ENCODE measurements at places on chromosomes 13 and 19.

DNA sequence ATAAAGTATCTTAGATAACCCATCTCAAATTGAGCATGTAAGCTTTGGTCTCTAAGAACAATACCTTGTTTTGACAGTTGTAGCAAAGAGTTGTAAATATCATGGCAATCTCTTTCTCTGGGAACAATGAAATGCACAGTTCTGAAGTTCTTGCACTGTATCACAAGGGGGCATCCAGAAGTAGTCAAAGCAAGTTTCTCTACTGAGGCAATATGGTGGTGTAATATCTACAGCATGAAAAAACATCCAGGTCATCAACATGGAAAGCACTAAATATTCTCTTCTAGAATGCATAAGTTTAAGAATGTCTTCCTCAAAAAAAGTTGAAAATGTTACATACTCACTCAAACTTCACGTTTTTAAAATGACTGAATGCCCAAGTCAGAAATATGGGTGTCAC is 19.6 kb downstream of the MTMR6 start:
- DNase-seq = no peak

- DNase-seq = no peak
These were observed 18.5 kb downstream of the KCNRG start for GRCh38 chr13:50033725-50034124.

DNA sequence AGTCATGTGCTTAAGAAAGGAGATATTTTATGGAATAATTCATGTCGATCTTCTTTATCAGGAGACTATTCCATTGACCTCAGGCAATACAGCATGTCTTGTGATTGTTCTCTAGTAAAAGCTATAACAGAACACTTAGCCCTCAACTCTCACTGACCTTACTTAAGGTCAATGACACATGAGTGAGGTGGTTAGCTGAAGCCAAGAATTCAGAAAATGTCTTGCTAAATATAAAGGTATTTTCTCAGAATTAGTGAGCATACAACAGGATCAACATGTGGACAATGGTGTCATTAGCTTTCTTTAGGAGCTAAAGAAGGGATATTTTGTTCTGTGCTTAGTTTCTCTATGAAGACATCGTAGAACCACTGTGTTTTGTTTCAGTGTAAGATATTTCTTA is 1730.4 kb upstream of the SLC10A2 start:
- no peak for DNase-seq

DNA sequence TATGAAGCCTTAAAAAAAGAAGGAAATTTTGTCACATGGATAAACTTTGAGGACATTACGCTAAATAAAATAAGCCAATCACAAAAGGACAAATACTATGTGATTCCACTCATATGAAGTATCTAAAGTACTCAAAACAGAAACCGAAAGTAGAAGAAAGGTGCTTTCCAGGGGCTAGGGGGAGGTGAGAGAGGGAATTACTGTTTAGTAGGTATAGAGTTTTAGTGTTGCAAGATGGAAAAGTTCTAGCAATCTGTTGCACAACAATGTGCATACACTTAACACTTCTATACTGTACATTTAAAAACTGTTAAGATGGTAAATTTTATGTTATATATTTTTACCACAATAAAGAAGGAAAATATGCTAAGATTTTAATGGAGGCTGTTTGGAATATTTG is 83.0 kb downstream of the POLR1D start:
- DNase-seq = no peak

DNA sequence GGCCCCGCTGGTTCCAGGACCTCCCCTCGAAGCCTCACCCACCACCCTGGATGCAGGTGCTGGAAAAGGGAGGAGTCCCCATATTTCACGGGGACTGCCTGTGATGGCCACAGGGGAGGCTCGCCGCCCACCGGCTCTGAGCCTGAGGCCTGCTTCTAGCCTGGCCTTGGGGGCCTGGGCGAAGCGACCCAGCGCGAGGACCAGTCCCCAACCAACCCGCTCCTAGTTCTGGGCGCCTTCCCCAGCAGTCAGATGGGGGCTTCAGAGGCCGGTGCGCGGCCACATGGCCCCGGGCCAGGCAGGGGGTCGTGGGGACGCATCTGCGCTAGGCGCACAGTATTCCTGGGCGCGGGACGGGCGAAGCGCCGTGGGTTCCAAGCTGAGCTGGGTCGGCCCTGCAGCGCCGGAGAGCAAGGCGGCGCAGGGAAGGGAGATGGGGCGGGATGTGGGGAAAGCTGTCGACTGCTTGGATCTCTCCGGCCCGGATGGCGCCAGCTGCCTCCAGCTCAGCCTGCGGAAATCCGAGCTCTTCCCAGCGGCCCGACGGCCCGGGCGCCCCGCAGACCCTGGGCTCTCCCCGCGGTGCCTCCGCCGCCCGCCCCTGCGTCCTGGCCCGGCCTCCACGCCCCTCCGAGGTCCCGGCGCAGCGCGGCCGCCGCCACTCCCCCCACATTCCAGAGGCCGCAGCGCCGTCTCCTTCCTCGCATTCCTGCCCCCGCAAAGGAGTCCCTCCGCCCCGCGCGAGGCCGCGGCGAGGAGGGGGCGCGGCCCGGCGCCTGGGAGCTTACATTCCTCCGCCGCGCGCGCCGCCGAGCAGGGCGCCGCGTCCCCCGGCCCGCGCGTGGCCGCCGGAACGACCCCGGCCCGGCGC is at the start of gene WTIP:
Gene WTIP, plus strand, starts transcription at position 788 of the 871 bp plus-strand sequence. CDS start 217 bp downstream, outside the sequence.
- no peak for DNase-seq

DNA sequence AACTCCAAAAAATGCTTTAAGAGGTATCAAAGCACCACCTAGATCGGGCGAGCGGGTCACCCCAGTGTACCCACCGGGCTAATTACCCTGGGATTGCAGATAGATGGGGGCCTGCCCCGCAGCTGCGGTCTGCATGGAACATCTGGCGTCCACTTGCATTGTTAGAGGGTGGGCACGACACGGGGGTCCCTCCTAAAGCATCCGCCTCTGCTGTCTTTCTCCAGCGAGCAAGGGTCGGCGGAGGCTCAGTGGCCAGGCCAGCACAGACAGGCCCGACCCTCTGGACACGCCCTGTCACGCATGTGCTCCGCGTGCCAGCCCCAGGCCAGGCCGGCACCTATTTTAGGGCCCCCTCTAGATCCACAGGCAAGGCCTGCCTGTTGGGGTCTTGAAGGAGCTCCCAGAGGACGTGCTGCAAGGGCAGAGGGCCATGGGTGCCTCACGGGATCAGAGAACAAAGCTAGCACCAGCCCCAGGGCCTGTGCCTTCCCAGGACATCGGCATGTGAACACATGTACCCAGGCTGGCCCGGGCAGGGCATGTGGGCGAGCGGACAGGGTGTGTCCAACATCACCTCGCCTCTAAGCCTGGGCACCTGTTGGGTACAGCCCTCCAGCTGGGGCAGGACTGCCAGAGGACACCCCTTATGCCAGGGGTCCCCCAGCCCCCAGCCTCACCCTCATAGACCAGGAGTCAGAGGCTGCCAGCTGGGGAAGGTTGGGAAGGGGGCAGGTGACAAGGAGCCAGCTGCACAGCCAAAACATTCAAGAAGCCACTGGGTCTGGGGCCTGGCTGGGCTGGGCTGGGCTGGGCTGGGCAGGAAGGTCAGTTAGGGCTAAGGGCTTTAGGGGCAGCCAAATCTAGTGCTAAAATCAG is 35.6 kb upstream of the NANOS3 start:
- DNase-seq = peak; percentile 41

DNA sequence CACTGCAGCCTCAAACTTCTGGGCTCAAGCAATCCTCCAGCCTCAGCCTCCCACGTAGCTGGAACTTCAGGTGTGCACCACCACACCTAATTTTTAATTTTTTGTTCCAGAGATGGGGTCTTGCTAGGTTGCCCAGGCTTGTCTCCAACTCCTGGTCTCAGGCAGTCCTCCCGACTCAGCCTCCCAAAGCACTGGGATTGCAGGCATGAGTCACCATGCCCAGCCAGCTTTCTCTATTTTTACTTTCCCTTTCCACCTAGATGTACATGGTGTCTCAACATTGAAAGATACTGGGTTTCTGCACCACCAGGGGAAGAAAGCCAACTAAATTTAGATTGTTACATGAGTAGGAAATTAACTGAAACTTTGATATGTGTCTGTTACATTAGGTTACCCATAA is 13.8 kb upstream of the ZNF846 start:
- no peak for DNase-seq

DNA sequence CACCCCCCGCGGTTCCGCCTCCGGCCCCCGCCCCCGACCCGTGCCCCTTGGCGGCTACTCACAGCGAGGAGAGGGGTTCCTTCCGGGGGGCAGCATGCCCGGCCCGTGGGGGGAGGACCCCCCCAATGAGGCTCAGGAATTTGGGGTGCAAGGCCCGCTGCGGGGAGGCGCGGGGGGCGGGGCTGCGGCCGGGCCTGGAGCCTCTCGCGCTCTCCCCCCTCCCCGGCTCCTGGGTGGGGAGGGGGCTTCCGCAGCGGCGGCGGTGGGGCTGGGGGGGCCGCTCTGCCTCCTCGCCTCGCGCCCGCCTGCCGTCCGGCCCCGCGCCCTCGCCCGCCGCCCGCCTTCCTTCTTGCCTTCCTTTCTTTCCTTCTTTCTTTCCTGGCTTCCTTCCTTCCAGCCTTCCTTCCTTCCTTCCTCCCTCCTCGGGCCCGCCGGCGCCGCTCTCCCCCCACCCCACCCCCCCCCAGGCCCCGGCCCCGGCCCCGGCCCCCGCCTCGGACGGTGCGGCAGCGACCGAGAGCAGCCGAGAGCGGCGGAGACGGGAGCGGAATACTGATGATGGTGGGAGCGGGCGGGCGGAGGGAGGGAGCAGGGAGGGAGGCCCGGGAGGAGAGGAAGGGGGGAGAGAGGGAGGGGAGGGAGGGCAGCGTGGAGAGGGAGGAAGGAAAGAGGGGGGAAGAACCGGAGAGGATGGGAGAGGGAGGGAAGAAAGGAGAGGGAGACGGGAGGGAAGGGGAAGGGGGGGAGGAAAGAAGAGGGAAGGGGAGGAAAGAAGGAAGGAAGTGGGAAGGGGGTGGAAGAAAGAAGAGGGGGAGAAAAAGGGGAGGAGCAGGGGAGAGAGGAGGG is at the start of gene LRRC4B:
Gene LRRC4B, minus strand, starts transcription at position 554 of the 846 bp plus-strand sequence. CDS start 19,597 bp downstream, outside the sequence.
- DNase-seq = no peak

- no peak for DNase-seq
These were observed 29.4 kb downstream of the TBC1D4 start for GRCh38 chr13:75452564-75452963.
